A673 (cell line): ENCODE measurements at places on chromosomes 13 and 19.

DNA sequence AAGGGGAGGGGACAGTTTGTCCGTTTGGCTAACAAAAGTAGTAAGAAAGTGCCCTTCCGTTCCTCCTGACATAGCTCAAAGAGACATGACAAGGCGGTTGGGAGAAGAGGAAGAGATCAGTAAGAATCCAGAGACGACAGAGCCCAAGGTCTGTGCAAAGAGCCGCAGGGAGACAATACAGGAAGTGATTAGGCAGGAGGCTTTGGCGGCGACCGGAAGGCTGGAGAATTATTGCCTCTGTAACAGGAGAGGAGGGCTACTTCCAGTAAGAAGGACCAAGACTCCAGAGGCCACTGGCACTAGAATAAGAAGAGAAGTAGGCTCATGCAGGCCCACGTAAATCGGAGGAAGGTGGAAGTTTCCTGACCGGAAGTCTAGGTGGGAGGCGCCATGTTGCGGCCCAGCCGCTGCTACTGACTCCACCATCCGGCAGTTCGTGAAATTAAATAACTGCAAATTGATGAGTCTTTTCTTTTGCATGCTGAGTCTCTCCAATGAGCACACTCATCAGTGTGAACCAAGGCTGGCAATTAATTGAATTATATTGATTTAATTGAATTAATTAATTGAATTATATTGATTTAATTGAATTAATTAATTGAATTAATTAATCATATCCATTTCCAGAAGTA, 9.9 kb downstream of the RFX2 start:
- peak; percentile 64 for DNase-seq

GRCh38 chr13:80339563-80339911, 1.4 kb downstream of the SPRY2 start:
- DNase-seq = peak; percentile 35

GRCh38 chr19:38209152-38209551, 14.9 kb downstream of the DPF1 start:
- DNase-seq = no peak

GRCh38 chr19:49679771-49680413, 2.8 kb downstream of the PRMT1 start:
- no peak for DNase-seq

DNA sequence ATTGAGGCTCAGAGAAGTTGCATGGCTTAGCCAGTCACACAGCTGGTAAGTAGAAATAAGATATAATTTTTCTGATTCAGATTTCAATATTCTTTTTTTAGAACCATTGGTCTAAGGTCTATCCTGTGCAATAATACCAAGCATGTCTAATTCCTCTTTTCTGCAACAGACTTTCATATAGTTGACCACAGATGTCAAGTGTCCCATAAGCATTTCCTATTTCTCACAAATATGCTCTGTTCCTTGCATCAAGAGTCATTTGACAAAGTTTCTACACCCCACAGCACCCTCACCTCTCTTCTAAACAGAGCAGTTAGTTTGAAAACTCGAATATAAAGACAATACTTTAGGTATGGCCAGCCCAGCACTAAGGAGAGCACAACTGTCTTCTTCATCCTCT, 26.8 kb upstream of the SACS start:
- no peak for DNase-seq

DNA sequence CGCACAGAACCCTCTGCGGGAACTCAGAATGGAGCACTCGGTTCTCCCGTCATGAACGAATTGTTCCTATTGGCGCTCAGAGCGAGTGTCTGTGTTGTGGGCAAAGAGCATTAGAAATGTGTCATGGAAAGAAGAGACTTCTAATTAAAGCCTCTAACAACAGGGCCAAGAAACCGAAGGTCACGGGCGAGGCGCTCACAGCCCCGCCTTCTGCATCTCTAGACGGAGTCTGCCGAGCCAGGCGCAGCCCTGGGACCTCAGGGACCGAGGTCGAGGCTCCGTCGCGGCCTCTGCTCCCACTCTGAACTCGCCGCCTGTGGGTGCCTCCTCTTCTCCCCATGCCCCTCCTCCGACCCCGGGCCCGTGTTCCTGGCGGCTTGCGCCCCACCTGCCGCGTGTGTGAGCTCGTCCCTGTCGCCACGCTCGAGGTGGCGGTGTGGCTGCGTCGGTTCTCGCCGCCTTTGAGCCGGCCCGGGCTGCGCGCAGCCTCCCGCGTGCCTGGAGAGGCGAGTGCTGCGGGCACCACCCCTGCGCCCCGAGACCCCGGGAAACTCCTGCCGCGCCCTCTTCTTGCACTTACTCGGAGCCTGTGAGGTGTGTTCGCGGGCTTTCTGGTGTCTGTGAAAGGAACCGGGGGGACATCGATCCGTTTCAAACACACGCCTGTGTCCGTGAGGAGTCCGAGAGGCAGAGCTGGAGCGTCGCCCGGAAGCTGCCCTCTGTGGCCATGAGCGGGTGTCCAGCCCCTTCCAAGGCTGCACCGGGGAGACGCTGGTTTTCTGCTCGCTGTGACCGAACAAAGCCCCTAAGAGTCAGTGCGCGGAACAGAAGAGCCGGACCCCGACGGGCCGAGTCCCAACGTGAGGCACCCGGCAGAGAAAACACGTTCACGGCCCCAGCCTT, 45.4 kb upstream of the SPACA7 start:
- DNase-seq = no peak

GRCh38 chr19:14890643-14891379, 4.9 kb upstream of the OR7A17 start:
- no peak for DNase-seq

GRCh38 chr19:32339423-32339822, 6.0 kb upstream of the ZNF507 start:
- DNase-seq = no peak

- no peak for DNase-seq
These were observed 19.5 kb upstream of the ATP8A2 start for GRCh38 chr13:25352230-25352629.

DNA sequence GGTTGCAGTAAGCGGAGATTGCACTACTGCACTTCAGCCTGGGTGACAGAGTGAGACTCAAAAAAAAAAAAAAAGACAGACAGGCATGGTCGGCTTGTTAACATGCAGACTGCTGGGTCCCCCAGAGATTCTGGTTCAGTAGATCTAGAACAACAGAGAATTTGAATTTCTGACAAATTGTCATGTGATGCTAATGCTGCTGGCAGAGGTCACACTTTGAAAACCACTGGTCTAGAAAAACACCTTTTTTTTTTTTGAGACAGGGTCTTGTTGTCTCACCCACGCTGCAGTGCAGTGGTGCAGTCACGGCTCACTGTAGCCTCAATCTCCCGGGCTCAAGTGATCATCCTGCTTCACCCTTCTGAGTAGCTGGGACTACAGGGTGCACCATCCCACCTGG, 7.7 kb upstream of the LRFN3 start:
- no peak for DNase-seq

DNA sequence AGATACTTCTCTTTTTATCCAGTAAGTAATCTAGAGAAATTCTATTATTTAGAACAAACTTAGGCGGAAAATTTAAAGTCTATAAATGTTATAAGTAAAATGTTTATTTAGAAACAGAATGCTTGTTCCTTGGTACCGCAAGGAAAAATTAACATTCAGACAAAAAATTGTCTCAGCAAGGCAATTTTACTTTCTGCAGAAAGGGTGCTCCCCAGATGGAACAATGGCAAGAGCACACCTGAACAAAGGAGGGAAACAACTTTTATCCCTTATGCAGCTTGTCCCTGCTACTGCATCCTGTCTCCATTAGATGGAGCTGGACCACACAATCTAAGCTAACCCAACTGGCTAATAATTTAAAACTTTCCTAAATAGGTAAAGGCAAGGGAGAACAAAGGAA, 6.5 kb upstream of the ZNF708 start:
- no peak for DNase-seq

DNA sequence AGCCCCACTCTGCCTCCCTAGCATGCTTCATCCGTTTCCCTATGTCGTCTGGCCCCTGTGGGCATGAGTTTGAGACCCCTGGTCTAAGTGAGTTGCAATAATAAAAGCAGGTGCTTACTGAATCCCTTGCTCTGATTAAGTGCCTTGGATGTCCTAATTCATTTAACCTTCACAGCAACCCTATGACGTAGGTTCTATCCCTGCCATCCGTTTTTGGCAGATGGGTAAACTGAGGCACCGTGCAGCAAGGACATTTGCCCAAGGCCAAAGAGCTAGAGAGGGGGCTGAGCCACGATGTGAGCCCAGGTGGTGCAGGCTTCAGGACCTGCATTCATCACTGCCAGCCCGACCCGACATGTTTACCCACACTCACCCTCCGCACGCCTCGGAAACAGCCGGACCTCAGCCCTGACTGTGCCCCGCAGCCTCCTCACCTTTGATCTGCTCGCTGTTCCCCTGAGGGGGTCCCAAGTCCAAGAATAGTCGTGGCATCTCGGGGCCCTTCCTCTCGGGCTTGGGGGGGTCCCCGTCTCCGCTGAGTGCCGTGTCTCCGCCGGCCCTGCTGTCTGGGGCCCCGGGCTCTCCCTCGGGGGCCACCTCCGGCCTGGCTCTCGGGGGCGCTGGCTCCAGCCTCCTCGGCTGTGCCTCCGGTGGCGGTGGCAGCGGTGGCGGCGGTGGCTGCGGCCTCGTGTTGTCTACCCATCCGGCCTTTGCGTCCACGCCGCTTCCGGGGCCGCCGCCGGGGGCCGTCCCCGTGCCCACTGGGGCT, 14.5 kb downstream of the LMTK3 start:
- no peak for DNase-seq

DNA sequence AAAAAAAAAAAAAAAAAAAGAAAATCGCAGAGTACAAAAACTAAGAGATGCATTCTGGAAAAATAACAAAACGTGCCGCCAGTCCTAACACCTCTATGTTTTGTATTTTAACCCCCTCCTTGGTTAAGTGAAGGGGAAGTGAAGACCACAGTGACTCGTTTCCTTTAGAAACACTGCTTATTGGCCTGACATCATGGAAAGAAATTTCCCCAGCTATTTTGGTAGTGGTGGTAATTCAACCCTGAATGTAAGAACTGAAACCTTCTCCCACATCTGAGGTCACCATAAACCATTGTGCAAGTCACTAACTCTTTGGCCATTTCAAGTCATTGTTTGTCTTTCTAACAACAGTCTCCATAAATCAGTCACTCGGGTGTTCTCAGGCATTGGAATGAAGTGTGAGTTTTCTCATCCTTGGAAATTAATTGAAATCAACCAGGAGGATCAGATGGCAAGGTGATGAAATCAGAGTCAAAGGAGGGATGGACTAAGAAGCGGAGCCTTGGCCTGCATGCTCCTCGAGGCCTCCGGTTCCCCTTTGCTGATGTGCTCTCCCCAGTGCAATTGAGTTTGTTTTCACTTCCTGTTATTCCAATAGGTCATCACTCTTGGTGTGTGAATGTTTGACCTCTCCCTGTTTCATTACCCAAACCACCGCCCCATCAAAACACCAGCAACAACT, 443.9 kb downstream of the FGF9 start:
- no peak for DNase-seq

GRCh38 chr13:100544866-100545683, 43.5 kb downstream of the GGACT start:
- no peak for DNase-seq

GRCh38 chr13:91704398-91704797, 306.0 kb downstream of the GPC5 start:
- no peak for DNase-seq
